Cardiac muscle cell (in vitro differentiated cells and primary cell): ENCODE measurements at places on chromosomes 2 and 18.

DNA sequence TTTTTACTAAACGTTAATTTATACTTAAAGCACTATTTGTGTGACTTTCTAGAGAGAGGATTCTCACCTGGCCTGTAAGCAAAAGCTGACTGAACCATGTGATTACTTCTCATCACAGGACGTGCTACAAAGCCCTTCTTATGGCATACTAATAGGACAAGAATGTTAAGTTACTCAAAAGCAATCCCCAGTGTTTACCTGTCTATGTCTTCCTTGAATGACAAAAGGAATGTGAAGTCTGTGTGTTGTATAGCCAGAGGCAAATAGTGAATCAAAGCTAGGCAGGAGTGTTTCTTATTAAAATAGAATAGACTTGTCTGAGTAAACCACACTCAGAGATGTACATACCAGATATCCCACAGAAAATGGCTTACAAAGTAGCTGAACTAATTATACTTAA, 1465.5 kb downstream of the SUCLG1 start:
- no peak for DNase-seq

GRCh38 chr2:44680983-44681531, 260.4 kb upstream of the SIX3 start:
- no peak for DNase-seq

DNA sequence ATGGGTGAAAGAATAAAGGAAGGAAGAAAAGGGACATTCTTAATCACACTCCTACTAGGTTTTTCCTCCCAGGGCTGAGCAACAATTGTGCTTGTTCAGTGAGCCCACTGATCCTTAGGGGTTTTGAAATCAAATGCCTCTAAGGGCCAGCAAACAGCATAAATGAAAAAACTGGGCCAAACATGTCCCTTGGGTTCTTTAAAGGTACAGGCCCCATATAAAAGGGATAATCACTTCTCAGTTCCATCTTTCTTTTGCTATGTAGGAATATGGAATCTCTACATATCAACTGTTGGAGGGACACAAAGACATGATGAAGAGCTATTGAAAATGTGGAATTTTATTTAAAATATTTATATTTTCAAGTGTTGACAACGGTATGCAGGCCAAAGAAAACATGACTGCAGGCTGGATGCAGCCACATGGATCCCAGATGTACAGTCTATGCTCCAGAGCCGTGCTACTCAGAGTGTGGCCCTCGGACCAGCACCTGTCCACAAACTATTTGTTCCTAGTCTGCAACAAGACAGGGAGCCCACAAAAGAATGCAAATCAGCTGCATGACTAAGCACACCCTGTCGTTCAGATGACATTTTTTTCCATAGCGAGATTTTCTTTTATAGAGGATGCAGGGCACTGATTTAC, 110.0 kb downstream of the CDH20 start:
- no peak for DNase-seq

GRCh38 chr2:217740756-217741155, 262.0 kb downstream of the TNS1 start:
- no peak for DNase-seq

- DNase-seq: no peak
Measured at GRCh38 chr2:172351586-172351985, 75.8 kb upstream of the ITGA6 start.

GRCh38 chr18:54945576-54946125, 13.6 kb downstream of the CCDC68 start:
- no peak for DNase-seq

DNA sequence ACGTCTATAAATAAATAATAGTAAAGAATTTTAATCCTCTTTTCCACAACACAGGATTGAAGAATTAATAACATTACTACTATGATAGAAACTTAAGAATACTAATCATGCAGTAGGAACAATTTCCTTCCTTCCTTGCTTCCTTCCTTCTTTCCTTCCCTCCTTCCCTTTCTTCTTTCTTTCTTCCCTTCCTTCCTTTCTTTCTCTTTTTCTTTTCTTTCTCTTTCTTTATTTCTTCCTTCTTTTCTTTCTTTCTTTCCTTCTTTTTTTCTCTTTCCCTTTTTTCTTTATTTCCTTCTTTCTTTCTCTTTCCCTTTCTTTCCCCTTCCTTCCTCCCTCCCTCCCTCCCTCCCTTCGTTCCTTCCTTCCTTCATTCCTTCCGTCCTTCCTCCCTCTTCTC, 77.6 kb downstream of the SCN3A start:
- no peak for DNase-seq

DNA sequence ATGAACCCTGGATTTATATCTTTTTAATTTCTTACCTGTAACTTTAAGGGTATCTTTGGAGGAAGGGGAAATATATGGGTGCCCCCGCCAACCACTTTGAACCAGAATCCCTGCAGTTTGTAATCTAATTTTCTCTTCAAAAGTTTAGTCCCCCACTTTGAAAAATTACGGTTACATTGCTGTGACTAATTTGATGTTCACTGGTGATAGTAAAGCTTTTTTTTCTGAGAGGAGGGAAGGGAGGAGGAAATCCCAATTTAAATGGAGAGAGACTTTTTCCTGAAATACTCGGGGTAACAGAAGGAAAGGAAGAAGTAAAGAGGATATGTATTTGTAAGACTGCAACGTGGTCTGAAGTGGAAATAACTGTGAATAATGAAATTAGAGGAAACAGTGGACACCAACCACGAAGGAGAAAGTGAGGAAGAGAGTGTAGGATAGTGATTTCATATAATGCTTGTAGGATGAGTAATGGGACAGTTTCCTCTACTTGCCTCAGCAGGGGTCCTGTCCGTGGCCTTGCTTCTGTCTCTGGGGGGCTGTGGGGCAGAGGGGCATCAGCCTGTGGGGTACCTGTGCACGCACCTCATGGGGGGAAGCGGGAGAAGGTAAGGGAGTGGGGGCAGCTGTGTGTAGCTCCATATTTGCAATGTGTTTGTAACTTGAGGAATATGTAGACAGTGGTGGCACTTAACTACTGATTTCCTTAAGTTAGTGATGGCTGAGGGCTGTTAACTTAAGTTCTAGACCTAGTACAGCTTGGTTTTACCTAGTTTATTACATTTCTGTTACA, 161.1 kb downstream of the LTBP1 start:
- DNase-seq: no peak

DNA sequence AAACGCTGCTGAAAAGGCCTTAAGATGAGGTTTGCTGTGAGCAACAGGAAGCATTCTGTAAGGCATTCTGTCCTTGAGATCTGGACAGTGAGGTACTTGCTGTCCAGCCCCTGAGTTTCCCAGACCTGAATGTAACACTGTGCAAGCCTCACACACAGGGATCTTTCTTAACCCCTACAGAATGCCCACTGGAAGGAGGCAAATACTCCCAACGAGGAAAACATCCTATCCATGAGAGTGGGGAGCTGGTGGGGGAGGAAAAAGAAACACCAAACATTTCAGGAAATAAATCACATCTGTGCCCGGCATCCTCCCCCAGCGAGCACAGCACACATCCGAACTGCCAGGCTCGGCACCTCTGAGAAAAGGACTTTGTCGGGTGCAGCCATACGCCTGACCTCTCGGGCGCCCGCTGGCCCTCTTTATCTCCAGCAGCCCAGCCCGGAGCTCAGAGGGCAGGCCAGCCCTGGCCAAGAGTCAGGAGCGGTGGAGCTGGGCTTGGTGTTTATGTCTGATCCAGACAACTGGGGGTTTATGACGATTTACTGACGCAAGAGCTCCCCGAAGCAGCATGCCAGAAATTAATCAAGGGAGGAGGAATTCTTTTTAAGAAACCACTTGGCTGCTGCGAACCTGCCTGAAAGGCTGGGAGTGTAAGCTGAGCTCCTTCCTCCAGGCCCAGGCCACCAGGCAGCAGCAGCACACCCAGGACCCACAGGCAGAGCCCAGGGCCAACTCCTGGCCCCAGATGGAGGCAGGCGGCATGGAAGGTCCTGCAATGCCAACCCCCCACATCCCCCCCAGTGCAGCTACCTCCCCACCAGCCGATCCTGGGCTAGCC, 72.2 kb downstream of the HDAC4 start:
- DNase-seq: peak; percentile 43

GRCh38 chr2:2846332-2847208, 515.5 kb upstream of the MYT1L start:
- peak; percentile 39 for DNase-seq

- DNase-seq: no peak
Measured at GRCh38 chr2:236089271-236090026, 78.7 kb downstream of the GBX2 start.

DNA sequence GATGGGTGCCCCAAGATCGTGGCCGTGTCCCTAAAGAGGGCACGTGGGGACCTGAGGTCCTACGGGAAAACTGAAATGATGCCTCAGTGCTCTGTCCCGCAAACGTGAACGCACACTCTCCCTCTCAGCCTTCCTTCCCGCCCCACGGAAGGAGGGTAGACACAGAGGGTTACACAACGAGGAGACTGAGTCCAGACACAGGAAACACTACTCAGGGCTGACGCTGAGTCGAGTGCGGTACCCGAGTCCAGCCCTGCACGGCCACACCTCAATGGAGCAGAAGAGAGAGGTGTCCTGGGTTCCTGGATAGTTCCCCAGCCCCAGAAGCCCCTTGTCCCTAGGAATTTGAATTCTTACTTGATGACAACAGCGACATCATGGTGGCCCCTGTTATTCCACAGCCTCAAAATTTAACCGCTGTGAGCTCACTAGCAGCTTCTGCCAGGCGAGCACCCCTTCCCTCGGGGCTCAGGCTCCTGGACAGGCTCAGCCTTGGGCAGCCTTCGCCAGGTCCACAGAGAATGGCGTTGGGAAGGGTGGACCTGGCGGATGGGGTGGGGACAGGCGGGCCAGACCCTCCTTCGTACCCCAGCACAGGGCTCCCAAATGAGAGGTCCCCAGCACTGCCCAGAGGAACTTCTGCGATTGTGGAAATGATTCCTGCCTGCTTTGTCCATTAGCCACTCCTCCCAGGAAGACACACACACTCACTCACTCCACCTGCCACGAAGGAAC, 980 bp upstream of the RNPEPL1 start:
- DNase-seq: no peak

- no peak for DNase-seq
Measured at GRCh38 chr2:134690629-134691215, 28.1 kb downstream of the TMEM163 start.

- peak; percentile 66 for DNase-seq
Measured at GRCh38 chr2:39431592-39432316, 5.3 kb downstream of the MAP4K3 start.

GRCh38 chr2:105371156-105371555, 27.7 kb downstream of the FHL2 start:
- no peak for DNase-seq

DNA sequence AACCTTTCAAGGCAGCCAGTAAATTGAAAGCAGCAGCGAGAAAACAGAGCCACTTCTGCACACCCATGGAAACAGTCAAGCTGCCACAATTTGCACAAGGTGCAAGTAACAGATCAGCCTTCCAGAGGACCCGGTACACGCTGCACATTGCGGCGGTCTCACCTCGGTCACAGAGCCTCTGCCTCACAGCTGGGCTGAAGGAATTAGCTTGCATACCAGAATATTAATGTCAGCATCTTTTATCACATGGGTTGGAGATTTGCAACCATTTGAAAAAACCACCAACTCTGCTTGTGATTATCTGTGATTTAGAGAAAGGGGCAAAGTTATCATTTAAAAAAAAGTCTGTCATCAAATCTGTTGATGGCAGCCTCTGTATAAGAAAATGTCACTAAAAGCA, 330.5 kb upstream of the TCF4 start:
- DNase-seq: no peak

DNA sequence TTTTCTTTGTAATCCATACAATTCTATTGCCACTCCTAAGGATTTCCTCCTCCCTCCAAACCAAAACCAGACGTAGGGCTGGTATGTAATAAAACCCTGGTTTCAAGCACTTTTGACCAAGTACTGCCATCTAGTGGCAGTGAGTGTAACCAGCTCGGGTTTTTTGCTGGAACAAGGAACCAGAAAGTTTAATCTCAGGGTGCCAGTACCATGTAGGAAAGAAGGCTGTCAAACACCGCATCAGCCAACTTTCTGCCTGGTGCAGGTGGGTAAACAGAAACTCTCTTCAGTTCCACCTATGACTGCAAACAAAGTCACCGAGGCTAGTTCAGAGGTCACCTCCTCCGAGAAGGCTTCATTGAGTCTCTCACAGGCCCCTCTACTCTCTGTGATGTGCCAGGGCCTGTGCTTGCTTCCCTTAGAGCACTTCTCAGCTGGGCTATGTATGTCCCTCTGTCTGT, 10.2 kb upstream of the THNSL2 start:
- peak; percentile 82 for DNase-seq

DNA sequence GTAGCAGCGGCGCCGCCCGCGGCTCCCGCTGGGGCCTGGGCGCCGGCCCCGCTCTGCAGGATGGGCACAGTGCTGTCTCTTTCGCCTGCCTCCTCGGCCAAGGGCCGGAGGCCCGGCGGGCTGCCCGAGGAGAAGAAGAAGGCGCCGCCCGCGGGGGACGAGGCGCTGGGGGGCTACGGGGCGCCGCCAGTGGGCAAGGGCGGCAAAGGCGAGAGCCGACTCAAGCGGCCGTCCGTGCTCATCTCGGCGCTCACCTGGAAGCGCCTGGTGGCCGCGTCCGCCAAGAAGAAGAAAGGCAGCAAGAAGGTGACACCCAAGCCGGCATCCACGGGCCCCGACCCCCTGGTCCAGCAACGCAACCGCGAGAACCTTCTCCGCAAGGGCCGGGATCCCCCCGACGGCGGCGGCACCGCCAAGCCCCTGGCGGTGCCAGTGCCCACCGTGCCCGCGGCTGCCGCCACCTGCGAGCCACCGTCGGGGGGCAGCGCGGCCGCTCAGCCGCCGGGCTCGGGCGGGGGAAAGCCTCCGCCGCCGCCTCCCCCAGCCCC, 369 bp downstream of the CDK5R2 start:
- DNase-seq: no peak
